HEK293T (cell line): ENCODE measurements at places on chromosomes 16 and 17.

- DNase-seq: no peak
Observed at GRCh38 chr16:88497561-88498462, 44.7 kb downstream of the ZFPM1 start.

DNA sequence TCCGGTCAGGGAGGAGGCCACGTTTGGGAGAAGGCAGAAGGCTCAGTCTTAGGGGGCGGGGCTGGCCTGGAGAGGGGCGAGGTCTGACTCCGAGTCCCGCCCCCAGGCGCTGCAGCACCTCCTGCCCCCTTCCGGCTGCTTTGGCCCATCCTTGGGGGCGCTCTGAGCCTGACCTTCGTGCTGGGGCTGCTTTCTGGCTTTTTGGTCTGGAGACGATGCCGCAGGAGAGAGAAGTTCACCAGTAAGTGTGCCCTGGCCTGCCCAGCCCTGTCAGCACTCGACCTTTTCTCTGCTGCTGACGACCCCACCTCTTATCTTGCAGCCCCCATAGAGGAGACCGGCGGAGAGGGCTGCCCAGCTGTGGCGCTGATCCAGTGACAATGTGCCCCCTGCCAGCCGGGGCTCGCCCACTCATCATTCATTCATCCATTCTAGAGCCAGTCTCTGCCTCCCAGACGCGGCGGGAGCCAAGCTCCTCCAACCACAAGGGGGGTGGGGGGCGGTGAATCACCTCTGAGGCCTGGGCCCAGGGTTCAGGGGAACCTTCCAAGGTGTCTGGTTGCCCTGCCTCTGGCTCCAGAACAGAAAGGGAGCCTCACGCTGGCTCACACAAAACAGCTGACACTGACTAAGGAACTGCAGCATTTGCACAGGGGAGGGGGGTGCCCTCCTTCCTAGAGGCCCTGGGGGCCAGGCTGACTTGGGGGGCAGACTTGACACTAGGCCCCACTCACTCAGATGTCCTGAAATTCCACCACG, 1.5 kb downstream of the TNFRSF12A start:
- DNase-seq: peak; percentile 67

DNA sequence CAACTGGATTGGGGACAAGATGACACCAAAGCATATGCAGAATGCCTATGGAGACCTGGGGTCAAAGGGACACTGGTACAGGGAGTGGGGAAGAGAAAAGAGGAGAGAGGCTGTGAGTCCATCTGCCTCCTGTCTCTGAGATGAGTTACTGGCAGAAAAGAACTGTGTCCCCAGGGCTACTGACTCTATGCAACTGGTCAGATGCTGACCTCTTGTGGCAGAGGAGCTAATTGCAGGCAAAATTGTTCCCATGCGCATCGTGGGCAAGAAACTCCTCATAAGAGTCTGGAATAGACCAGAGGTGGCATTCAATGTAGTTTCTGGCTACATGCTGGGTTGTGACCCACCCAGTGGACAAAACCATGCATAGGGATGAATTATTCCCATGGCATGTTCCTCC, 26.1 kb upstream of the MLKL start:
- DNase-seq: peak; percentile 43

GRCh38 chr17:79629548-79630049, 18.7 kb upstream of the RBFOX3 start:
- DNase-seq: no peak

GRCh38 chr16:21275529-21275928, 2.6 kb downstream of the CRYM start:
- no peak for DNase-seq

DNA sequence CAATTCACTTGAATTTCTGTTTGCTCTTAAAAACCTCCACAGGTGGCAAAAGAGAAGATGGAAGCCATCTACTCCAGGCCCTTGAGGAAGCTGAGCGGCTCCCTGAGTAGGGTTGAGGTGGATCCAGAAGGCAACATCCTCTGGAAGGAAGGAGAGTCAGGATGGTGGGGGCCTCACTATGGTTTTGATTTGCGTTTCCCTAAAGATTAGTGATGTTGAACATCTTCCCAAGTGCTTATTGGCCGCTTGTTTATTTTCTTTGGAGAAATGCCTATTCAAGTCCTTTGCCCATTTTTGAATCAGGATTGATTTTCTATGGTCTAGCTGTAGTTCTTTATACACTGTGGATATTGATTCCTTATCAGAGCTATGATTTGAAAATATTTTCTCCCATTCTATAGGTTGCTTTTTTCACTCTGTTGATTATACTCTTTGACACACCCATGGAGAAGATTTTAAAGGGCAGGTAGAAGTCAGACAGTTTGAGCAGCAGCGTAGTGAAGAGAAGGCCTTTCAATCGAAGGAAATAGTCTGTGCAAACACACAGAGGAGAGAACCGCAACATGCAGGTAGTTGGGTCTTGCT, 58.6 kb downstream of the WSB1 start:
- DNase-seq: no peak

DNA sequence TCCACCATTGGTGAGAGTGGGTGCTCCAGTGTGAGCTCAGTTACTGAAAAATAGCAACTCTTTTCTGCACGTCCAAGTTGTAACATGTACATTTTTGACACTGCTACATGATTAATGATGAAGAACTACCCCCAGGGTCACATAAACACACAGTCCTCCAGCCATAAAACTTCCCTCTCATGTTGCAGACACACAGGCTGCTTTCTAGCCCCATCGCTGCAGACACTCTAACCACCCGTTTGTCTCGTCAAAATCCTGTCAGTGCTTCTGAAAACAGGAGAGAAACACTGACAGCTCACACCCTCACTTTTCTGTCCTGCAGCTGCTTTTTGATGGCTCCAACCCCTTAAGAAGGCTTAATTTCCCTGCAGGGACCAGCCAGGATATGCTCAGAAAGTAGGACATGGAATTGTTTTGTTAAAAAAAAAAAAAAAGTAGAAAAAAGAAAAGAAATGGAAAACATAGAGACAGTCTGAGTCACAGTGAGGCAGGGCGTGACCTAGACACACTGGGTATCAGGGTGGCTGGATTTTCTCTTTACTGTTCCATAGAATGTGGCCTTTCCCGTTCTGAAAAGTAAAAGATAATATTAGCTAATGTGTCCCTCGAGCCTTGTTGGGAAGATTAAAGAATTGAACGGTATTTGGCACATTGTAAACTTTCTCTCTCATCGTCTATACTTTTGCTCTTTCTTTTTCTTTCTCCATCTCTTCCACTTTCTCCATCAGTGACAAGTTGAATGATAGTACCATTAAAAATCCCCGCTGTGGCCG, 20.7 kb upstream of the CCL5 start:
- peak; percentile 25 for DNase-seq

DNA sequence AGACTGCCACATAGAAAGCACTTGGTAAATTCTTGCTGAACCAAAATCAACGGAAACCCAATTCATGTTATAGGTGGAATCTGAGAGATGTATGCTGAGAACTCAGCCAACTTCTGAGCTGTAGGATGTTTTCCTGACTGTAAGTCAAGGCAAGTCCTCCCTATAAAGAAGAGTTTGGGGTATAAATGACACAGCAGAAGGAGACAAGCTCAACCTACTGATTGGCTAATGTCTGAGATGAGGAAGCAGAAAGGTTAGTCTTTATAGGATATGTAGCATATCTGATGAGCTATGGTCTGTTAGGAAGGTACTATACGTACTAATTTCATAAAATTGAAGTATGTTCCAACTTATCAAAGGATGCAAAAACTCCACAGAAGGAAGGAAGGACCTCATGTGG, 99.5 kb downstream of the XYLT1 start:
- no peak for DNase-seq

DNA sequence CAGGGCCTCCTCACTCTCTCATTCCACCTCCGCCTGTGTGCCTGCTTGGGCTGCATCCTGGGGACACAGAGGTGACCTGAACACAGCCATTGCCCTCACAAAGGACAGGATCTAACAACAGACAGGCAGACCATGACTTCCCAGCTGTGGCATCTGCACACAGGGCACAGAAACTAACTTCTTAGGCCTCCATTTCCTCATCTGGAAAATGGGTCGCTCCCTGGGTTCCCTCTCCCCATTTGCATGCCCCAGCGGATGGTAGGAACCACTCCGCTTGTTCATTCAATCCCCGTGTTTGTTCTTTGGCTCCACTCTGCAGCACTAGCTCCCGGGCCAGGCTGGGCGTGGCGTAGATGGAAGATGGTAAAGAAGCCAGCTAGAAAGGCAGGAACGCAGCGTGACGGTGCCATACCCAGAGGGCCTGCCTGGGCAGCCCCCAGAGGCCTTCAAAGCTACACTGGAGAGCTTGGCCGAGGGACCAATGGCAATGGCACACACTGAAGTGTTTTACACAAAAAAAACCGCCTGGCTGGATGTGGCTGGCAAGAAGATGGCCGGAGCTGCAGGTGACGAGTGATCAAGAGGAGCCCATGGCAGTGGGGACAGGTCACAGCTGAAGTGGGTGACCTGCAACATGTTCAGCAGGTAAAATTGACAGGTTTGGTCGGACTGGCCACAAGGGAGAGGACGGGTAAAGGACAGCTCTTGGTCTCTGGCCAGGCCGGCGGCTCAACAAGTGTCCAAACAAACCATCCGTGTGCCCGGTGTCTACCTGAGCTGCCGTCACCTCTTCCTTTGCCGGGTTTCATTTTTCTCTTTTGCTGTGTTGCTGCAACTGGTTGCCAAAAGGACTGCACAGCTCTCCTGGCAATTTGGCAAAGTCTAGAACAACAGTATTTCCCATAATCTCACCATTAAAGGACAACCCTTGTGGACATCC, 66.9 kb downstream of the SOCS1 start:
- DNase-seq: no peak

GRCh38 chr16:669666-670065, 1.7 kb downstream of the RHOT2 start:
- DNase-seq: no peak

DNA sequence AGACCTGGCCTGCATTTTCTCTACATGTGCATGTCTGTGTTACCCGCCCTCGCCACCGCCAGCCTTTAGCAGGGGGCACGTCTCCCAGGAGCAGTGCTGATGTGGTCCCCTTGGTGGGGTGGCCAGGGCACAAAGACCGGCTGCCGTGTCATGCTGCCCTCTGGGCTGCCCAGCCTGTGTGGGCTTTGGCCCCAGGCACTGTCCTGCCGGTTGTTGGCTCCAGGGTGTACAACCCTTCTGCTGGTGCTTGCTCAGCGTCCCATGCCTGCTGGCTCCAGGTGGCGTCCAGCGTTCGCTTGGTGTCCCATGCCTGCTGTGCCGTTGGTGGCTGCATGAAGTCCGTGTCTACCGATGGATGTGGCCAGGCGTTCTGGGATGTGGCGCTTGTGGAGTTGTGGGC, 4.1 kb downstream of the BAIAP2 start:
- no peak for DNase-seq

GRCh38 chr17:66580184-66580955, 254.5 kb upstream of the CACNG5 start:
- no peak for DNase-seq

DNA sequence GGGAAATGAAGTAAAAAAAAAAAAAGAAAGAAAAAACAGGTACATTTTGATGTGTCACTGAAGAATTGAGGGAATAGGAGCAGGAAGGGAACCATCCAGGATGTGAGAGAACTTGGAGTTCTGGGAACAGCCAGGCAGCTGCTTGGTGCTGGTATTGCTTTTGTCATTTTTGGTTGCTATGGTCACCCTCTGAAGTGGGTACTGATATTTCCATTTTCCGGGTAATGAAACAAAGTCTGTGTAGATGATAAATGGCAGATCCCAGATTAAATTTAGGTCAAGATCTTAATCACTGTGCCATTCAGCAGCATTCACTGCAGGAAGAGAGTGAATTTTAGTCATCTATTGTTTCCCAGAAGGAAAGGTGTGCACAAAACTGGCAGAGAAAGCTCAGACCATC, 93.6 kb downstream of the ABCA8 start:
- DNase-seq: no peak

DNA sequence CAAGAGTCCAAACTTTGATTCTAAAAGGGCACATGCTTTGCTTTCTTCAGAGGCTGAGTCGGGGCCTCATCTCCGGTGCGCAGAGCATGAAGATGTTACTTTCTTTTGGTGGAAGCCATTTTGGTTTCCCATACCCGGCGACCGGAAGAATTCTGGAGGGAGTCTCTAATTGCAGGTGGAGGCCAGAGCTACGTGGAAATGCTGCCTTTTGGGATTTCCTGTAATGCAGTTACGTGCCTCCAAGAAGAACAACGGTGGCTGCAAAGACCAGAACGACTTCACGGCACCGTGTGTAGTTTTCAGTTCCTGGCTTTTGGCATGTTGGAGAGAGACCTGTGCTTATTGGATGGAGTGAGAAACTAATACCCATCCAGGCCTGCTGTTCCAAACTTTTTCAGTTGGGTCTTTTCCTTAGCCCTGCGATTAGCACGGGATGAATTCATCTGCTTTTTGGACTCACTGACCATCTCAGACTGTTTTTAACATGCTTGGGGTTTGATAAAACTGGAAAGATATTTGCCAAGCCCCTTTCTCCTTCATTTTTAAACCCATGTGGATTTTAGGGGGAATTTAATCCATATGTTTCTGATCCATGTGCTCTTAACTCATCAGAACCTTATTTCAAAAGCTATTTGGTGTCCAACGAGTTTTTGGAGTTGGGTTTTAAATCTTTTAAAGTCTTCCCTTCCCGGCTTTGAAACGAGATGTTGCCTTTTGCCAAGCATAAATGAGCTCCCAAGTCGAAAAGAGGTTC, 19.0 kb downstream of the FOXL1 start:
- DNase-seq: no peak

DNA sequence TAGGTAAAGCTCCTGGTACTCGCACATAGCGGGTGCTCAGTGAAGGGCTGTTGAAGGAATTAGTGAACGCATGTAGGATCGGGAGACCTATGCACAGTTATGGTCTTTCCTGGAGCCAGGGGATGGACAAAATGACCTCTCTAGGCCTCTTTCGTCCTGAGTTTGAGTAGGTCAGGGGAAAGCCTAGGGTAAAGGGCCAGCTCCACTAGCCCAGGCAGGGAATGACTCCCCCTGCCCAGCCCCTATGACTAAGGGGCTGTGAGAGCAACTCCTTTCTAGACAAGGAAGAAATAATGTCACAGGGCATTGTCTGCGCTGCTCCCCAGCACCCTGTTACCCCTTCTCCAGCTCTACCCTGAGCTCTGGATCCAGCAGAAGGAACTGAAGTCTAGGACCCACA, 24.6 kb upstream of the FMNL1 start:
- DNase-seq: peak; percentile 5

DNA sequence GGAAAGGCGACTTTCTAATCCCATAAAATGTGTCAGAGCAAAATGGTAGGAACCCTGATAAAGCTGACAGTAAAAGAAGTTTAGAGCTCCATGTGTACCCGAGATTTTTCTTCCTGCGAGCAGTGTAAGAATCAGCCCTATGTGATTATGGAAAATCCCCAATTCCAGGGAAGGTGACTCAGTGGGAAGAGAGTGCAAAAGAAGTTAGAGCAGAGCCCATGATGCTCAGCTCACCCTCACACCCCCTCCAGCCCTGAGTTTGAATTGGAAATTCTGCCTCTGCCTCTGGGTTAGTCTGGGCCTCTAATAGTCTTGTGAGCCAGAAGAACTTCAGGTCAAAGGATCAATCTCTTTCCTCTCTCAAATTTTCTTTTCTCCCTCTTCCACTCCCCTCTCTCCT, 12.5 kb downstream of the C17orf78 start:
- DNase-seq: no peak

GRCh38 chr17:63956296-63956920, 16.3 kb downstream of the SCN4A start:
- no peak for DNase-seq

- DNase-seq: no peak
Observed at GRCh38 chr17:1607971-1608320, 20.7 kb downstream of the SLC43A2 start.

- no peak for DNase-seq
Observed at GRCh38 chr16:89994389-89994720, 24.9 kb downstream of the DBNDD1 start.

GRCh38 chr17:29111816-29112499, 68.2 kb downstream of the MYO18A start:
- peak; percentile 58 for DNase-seq

- no peak for DNase-seq
Observed at GRCh38 chr17:80380555-80381002, 34.4 kb upstream of the ENDOV start.
